ENCODE measurements at places on chromosomes 16 and 17.

GRCh38 chr16:12419151-12419550, 384.5 kb downstream of the CPPED1 start:
- no peak for DNase-seq

DNA sequence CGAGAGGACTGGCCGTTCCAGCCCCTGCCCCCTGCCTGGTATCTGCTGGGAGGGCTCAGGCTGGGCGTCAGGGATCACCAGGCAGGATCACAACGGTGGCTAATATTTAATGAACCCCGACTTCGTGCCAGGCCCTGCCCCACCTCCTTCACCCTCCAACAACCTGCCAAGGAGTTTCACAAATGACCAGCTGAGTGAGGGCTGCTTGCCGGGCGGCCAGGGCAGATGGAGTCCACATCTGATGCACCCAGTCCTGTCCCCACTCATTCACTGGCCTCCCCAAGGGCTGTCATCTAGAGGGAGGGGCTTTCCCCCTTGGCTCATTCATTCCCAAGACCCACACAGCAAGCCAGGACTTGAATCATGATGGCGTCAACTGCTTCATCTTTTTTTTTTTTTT, 17.5 kb downstream of the UBALD1 start:
- no peak for DNase-seq

GRCh38 chr16:89187770-89188392, 12.5 kb downstream of the SLC22A31 start:
- DNase-seq, result no peak

DNA sequence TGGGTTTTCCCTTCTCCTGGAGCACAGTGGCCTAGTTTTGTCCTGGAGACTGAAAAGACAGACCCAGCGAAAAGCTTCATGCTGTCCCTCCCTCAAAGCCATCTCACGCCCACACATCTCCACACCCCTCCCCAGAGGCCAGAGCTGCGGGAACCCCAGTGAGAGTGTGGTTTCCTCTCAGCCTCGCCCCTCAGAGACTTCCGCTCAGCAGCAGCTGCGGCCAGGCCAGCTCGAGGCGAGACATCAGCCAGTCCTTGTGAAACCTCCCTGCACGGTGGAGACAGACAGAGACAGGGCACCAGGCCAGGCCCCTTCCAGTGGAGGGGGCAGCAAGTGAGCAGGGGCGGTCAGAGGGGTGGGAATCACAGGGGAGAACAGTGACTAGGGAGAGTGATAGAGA, 77.0 kb upstream of the TNRC6C start:
- DNase-seq, result no peak

GRCh38 chr17:18157354-18157985, 26.2 kb upstream of the ALKBH5 start:
- no peak for DNase-seq

DNA sequence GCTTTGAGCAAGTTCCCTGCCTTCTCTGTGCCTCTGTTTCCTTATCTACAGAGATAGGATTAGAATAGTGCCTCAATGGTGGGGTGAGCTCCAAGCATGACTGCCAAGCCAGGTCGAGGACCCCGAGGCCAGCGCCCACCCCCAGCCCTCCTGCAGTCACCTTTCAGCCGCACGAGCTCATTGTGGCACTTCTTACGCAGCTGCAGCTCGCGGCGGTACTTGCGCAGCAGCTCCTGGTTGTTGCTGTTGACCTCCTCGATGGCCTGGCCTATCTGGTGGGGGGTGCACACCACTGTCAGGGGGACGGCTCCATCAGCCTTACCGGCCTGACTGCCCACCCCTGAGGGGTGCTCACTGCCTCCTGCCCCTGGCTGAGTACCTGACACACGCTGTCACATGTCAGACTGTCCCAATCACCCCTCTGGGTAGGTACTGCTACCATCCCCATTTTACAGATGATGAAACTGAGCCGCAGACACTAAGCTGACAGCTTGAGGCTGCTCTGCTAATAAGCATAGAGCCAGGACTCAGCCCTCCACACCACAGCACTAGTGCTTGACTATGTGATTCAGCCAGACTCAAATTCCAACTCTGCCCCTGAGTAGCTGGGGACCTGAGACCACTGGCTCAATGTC, 31.3 kb downstream of the KATNB1 start:
- no peak for DNase-seq

GRCh38 chr16:4314532-4315185, 1.2 kb upstream of the GLIS2 start:
- DNase-seq, result peak; percentile 72

GRCh38 chr16:63744077-63744874, 1377.6 kb downstream of the CDH11 start:
- no peak for DNase-seq

- no peak for DNase-seq
Measured at GRCh38 chr17:44540246-44541084, 16.8 kb upstream of the FZD2 start.

GRCh38 chr16:57591086-57591869, 37.2 kb upstream of the ADGRG1 start:
- DNase-seq, result peak; percentile 5

GRCh38 chr17:73027130-73027741, 65.3 kb downstream of the SLC39A11 start:
- no peak for DNase-seq

DNA sequence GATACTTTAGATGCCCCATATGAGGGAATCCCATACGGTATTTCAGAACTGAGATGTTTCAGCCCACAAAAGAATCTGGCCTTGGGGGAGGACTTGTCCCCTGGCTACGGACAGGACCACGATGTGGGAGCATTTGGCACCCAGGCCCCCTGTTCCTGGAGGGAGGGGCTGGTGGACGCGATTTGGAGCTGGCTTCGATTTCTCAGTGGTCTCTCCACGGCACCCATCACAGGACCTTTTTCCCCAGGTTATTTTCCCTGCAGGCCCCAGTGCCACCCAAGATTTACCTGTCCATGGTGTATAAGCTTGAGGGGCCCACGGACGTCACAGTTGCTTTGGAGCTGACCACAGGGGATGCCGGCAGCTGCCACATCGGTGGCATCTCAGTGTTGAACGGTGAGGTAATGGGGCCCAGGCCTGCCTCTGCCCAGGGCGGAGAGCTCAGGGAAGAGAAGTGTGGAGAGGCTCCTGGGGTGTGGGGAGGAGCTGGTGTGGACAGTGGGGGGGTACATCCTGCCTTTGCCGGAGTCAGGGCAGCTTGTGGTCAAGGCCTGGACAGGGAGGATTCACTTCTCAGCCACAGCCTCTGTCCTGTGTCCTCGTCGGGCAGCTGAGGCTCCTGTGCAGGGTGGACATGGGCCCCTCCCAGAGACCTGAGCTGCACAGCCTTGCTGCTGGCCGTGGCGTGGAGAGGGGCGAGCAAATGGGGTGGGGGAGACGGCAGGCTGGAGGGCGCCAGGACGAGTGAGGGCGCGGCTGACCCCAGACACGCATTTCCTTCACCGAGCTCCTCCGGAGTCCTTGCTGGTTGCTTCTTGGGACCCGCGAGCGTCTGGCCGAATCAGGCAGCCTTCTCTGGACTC, 9.9 kb downstream of the ENGASE start:
- DNase-seq, result no peak

DNA sequence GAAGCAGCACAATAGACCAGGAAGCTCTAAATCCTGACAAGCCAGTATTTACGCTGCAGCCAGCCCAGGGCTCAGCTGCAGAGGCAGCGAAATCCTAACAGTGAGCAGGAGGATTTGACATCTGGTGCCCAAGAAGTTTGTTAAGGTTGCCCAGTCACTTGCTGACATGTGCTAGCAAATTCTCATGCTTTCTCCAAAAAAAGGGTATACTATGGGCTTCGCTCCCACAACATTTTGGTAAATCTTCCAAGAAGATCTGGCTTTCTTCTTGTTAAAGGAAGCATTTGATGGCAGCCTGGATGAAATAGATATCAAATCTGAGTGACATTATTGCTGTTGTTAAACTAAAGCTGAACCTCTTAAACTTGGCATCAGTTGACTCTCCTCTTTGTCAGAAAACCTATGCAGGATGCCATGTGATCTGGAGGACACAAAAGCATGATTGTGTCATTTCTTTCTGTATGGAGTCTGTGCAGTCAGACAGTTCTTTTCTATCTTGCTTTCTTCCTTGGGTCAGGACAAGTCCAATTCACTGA, 949.7 kb upstream of the RBFOX1 start:
- no peak for DNase-seq

DNA sequence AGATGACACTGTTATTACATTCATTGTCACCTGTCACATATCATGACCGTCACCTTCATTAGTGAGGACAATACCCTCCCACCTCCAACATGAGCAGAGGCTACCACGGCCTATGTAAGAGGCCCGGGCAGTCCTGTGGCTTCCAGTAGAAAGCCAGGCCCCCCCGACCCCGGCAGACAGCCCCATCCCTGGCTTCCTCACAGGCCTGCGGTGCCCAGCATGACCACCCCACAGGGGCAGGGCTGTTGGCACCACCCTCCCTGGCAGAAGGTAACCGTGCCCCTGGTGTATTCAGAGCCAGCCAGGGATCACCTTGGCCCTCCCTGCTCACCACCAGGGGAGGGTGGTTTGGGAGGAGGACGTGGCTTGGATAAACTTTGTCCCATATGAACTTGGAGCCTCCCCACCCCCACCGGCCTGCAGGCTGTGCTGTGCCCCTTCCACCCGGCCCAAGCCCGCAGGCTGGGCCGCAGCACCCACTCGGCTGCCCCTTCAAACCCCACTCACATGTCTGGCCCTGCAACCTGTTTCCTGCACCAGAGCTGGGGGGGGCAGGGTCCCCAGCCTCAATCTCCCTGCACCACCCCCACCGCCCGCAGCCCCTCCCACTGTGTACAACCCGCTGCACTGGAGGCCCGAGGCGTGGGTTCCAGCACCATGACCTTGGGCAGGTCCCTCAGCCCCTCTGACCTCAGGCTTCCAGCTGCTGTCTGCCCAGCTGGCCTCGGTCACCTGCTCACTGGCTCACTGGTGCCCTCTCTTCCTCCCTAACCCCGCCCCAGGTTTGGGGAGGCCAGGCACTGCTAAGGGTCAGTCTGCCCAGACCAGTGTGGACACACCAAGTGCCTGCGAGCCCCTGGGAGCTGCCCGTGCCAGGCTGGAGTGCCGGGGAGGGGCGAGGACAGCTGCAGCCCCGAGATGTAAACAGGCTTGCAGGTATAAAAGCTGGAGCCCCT, 12.4 kb upstream of the AATK start:
- no peak for DNase-seq

DNA sequence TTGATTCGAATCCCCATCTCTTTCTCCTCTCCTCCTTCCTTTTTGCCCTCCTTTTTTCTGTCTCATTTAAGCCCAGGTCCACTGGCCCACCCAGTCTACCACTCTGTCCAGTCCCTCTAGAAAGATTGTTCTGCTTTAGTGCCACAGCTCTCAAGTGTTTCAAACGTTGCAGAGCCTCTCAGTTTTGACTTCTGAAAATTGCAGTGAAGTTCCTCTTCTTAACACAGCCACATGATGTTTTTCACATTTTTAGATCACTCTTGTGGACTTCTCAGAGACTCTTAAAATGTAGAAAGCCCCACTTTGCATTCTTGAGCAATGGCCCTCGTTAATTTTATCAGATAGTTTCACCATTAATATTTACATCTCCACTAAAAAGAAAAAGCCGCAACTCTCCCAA, 253.1 kb downstream of the HAPSTR1 start:
- DNase-seq, result no peak

GRCh38 chr17:29557085-29557738, 9.6 kb downstream of the ABHD15 start:
- no peak for DNase-seq

DNA sequence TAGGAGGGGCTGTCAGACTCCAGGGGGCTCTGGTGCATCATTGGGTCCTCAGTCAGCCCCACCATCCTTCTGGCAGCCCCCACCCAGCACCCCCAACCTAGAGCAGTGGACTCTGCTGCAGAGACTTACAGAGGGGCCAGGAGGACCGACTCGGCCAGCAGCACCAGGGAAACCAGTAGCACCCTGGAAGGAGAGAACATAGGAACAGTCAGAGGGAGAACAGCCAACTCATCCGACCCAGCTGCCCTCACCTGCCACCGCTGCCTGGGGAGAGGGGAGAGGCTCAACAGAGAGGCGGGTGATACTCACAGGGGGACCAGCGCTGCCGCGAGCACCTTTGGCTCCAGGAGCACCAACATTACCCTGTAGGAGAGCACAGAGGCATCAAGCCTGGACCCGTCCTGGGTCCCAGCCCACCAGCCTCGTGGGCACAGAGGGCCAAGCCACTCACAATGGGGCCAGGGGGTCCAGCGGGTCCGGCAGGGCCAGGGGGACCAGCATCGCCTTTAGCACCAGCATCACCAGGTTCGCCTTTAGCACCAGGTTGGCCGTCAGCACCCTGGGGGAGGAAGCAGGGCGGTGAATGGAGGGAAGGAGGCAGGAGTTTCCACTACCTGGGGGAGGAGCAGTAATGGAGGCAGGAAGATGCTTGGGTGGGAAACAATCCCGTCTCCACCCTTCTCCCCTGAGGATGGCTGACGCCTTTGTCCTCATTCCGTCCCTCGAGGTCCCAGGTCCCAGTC, 11.7 kb downstream of the COL1A1 start:
- no peak for DNase-seq

GRCh38 chr17:18002171-18002570, 29.5 kb downstream of the DRC3 start:
- DNase-seq, result no peak

GRCh38 chr17:49589577-49589927, 13.9 kb downstream of the NXPH3 start:
- DNase-seq, result no peak

GRCh38 chr16:73202161-73202729, 154.3 kb upstream of the ZFHX3 start:
- no peak for DNase-seq

DNA sequence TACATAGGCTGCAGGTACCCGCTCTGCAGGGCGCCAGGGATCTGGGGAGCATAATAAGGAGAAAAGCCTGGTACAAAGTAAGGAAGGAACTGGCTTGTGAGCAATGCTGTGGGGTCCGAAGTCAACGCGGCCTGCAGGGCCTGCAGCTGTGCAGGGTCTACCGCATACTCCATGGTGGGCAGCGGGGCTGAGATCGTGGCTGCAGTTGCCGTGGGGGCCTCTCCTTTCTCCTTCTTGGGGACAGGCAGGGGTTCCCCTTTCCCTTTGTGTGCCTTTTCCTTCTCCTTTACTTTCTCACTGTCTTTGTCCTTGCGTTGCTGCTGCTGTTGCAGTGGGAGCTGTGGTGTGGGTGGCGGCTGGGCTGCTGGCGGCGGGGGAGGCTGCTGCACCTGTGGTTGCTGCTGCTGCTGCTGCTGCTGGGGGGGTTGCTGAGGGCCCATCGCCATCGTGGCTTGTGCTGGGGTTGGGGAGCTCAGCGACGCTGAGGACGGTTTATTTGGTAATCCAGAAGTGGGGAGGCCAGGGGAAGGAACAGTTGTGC, 259.6 kb downstream of the ZFHX3 start:
- DNase-seq, result no peak

GRCh38 chr17:27403480-27404005, 52.7 kb upstream of the KSR1 start:
- no peak for DNase-seq

DNA sequence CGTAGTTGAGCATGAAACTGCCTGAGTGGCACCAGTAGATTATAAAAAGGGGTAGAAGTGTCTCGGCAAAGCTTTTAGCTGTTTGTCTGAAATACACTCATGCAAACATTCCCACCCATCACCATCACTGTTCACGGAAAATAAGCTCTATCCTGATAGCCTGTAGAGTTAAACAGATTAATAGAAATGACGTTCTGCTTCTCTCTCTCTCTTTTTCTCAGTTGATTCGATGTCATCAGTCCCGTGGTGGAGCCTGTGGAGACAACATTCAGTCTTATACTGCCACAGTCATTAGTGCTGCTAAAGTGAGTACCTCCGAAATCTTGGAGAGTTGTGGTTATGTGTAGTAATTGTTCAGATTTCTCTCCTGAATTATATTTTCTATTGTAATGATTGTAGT, 224.7 kb downstream of the BCAS3 start:
- no peak for DNase-seq

- no peak for DNase-seq
Measured at GRCh38 chr16:23929856-23930255, 94.1 kb downstream of the PRKCB start.

Measured in NCI-H1930 (cell line).